ENCODE measurements at places on chromosomes 5 and 9. TPM values are rescaled to one million over a fixed set of nuclear protein-coding genes. Genes with fewer than 3 reads are reported as not detected.

KIAA1191 gene
- 50.9 TPM for polyA plus RNA-seq

DNA sequence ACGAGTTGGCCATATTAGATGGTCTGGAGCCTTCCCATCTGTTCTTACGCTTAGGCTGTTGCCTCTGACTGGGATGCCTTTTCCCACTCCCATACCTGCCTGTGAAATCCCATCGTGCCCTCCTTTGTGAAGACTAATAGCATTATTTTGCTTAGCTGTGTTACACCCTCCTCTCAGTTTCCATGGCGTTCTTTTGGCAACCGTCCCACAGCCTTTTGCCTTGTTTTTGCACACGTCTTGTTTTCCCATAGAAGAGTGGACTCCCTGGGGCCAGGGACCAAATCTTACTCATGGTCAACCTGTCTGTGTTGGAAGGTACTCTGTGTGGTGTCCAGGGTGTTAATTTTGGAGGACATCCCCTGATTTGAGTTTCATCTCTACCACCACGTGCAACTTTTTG, 242.1 kb downstream of the HSPA4 start:
- H3K36me3 ChIP-seq = no peaks in the 10 kb centered on the region
- H3K4me1 ChIP-seq = no peaks in the 10 kb centered on the region
- H3K27me3 ChIP-seq = no peaks in the 10 kb centered on the region
- DNase-seq = no peak

ALDH1A1 gene
- 0.09 TPM for polyA plus RNA-seq

DNA sequence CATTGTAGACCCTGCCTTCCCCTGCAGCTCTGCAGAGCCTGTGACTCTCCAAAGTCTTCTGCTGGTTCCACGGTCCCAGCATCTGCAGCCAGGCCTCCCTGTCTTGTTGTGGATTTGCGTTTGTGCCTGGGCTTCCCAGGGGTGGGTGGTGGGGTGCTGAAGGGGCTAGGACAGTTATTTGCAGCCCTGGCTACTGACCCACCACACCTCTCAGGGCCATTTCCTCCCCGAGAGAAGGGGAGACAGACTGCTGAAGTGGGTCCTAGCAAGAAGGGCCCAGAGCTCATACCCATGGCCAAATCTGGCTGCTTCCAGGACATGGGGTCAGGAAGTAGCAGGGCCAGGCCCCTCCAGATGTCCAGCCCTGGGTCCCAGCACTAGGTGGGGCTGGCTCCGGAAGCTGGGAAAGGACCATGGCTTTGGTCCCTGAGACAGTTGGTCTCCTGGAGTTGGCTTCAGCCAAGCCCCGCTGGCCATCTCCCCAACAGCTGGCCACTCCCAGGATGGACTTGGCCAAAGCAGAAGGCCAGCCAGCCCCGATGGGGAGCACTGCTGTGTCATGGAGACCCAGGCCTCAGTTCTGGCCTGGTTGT, 26.3 kb downstream of the GSN start:
- H3K4me3 ChIP-seq = no peak overlapping the region
- H3K36me3 ChIP-seq = peaks cover 7% of the 10 kb centered on the region
- no peak overlapping the region for H3K27ac ChIP-seq
- peaks cover 2% of the 10 kb centered on the region for H3K27me3 ChIP-seq
- DNase-seq = no peak

DNA sequence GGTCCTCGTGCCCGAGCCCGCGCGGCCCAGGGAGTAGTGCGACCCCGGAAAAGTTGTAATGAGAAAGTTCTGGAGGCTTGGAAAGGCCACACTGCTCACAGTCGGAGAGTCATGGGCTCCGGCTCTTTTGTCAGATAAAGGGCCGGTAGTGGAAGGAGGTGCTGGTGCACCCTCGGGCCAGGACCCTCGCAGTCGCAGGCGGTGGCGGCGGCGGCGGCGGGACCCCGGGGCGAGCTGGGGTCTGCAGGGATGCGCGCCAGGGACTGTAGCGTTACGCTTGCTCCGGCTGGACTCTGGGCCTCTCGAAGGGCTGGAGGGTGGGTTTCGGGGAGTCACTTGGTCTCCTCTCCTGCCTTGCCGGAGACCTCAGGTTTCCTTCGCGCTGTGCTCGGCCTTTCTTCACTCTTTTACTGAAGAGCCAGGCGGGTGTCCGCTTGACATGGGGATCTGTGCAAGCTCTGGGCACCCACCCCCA, 1.5 kb downstream of the RORB start:
- DNase-seq = no peak
- peak overlapping the region; percentile 90 for H3K4me3 ChIP-seq
- no peaks in the 10 kb centered on the region for H3K36me3 ChIP-seq
- peaks cover 27% of the 10 kb centered on the region for H3K27me3 ChIP-seq
- H3K27ac ChIP-seq = no peak overlapping the region

All from immature natural killer cell (primary cell).